ENCODE measurements at places on chromosomes 7 and 10.

DNA sequence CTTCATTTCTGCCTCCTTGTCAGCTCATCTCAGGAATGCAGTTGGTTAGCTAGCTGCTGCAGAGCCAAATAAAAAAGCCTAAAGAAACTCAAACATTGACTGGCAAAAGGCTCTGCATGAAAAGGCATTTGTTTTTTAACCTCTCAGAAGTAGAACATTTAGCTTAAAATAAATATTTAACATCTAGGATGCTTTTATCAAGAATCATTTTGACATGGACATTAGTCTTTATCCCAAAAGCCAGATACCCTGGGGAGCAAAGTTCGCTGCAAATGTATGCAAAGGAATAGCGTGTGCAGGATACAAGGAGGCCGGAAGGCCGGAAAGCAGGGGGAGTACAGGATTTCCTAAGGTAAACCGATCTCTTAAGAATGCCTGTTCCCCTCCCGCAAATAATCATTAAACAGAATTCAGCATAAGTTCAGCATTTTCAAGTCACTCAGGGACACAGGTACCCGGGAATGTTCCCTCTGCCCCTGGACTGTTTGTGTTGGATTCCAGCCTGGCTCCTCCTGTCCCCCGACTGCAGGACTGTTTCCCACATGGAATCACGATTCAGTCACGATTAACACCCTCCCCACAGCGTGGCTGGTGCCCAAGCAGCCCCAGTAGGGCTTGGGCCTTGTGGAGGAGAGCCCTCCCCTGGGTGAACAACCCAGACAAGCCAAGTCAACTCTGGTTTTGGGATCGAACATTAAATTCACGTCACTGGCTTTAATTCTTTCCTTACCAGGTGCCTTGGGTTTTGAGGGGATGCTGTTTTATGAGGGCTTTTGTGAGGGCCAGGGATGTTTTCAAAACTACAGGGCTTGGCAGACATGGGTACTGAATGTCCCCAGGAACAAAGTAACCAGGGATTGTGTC, 97.8 kb downstream of the HIPK2 start:
- DNase-seq, result no peak

DNA sequence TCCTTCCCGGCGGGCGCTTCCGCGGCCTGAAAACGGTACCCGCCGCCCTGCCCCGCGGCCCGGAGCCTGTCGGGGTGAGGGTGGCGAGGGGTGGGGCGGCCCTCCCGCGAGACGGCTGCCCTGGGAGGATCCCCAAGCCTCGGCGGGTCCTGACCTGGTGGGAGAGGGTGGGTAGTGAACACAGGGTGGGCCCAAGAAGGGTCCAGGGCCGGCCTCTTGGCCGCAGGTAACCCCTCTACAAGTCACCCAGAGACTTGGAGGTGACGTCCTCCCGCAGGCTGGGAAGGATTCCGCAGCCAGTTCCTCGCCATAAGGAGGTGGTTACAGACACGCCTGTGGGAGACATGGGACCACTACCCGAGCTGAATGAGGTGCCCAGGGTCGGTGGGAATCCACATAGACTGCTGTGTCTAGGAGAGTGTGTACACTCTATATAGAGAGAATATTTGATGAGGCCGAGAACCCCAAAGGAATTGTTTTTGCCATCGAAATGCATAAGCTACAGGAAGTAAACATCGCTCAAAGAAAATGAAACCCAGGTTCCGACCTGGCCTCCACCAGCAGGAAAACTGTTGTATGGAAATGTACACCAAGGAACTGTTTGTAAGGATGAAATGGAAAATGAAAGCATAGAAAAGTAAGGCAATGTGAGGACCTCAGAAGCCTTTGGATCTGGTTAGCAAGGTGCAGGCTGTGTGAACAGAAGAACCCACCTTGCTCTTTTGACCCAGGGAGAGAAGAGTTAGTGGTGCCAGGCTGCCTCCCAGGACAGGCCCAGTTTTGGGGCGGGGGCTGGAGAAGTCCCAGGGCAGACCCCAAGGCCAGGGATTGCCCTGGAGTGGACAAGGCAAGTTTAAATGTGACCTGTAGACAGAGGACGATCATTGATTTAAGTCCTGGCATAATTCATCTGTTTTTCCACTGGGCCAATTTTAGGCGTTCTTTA, 659 bp downstream of the OPTN start:
- peak; percentile 7 for DNase-seq

GRCh38 chr10:16968416-16969041, 151.3 kb upstream of the RSU1 start:
- peak; percentile 81 for DNase-seq

DNA sequence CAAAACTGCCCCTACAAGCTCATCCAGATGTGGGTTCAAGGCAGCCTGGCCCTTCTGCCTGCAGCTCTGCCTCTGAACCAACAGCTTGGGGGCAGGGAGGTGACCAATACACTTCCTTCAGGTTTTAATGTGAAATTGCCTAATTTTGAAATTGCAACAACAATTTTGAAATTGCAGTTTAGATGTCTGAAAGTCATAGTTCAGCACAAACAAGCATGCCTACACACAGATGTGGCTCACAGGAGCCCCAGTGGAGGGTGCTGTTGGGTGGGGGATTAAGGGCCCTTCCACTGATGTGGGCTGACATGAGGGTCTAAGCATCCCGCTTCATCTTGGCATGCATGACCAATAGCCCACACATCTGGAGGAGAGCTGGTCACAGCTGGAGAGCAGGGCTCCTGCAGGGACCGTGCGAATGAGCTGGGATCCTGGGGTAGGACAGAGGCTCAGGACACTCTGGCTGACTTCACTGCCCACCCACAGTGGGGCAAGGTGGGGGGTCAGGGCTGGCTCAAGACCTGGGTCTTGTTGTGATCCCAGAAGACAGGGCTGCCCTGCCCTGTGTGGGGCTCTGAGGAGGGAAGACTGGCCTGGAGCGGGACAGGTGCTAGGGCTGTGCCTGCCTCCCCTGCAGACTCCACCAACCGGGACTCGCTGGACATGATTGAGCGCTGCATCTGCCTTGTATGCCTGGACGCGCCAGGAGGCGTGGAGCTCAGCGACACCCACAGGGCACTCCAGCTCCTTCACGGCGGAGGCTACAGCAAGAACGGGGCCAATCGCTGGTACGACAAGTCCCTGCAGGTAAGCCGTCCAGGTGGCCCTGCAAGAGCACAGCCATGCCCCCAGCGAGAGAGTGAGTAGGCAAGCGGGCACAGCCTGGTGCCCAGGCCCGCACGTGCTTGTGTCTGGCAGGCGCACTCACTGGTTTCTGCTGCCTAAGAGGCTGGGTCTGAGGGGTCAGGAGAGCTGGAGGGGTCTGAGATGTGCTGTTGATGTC, 32.3 kb downstream of the CHAT start:
- DNase-seq, result no peak

DNA sequence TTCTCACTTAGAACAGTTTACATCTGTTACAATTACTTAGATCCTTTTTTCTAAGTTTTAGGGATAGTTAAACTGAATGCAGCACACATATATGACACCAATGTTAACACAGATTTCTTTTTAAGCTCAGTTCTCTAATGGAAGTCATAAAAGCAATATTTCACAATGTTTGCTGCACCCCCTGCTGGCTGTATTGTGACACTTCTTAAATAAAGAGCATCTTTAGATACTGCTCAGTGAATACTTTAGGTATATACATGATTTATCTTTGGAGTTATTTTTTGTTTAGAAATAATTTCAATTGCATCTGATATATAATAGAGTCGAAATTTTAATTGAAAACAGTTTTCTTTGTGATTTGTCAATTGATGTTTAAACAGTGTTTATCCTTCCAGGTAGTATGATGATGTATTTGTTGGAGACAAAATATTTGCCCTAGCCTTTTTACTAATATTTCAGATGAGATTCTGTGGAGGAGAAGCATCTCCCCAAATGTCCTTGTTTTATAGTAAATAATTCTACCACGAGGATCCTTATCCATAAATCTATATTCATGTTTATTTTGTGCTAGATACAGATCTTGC, 174.4 kb downstream of the ST7 start:
- peak; percentile 11 for DNase-seq

DNA sequence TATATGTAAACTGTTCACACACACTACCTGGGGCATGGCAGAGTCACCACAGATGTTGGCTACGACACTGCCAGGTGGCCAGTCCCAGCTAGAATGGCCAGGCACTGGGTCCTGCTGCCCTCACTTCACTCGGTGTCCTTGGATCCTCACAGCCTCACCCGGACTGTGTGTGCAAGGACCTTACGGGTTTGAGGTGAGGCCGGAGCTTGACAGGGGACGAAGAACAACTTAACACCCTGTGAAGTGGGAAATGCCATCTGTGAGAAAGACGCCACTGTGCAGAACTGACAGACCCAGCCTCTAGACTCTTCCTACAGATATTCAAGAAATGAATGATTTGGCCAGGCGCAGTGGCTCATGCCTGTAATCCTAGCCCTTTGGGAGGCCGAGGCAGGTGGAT, 46.7 kb downstream of the KLRG2 start:
- DNase-seq, result no peak

- DNase-seq, result no peak
These were observed 144.1 kb upstream of the NRG3 start for GRCh38 chr10:81730891-81731290.

DNA sequence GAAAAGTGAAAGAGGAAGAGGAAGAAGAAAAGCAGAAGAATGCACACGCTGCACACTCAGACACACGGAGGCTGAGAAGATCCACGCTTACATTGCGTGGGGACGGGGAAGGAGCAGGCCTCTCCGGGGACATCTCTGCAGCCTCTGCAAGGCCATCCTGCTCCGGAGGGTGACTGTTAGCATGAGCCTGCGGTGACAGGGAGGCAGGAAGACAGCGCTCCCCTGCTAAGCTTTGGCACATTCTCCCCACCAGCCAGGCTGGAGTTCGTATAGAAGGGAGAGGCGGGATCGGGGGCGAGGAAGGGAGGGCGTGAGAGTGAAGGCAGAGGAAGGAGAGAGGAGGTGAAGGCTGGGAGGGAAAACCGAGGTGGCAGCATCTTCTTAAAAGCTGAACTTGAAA, 366.0 kb upstream of the SHH start:
- no peak for DNase-seq

- DNase-seq, result no peak
These were observed 232.7 kb downstream of the PHF14 start for GRCh38 chr7:11206177-11206899.

DNA sequence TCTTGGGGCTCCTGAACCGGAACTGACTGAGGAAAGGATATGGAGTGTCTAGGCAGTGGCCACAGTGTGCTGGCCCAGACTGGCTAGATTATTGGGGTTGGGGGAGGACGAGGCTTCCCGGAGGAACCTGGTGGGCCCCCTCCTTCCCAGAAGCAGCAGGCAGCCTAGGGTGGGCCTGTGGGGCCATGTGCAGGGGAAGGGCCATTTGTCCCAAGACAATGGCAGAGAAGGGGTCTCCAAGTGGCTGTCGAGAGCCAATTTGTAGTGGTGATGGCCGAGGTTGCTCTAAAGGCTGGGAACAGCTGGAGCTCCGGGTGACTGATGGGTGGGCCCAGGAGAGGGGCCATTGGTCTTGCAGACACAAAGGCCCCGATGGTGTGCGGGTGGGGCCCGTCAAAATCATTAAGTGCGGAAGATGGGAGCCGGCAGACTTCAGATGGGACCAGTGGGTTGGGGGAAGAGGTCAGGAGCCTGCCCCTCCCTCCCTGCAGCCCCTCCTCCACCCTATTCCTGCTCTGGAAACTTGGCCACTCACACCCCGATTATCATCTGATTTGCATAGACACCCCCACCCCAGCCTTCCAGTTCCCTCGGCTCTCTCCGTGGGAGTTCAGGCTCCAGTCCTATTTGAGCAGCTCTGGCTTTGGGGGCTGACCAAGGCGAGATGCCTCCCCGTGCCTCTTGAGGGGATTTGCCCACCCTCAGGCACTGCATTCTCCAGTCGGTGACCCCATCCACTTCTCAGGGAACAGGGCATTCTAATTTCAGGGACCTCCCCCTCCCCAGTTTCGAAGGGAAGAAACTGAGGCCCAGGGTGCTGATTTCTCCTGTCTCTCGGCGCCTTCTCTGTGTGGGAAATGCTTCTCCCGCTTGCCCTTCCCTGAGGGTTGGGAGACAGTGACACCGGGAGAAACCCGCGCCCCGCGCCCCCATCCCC, 36.0 kb upstream of the PAX2 start:
- no peak for DNase-seq

DNA sequence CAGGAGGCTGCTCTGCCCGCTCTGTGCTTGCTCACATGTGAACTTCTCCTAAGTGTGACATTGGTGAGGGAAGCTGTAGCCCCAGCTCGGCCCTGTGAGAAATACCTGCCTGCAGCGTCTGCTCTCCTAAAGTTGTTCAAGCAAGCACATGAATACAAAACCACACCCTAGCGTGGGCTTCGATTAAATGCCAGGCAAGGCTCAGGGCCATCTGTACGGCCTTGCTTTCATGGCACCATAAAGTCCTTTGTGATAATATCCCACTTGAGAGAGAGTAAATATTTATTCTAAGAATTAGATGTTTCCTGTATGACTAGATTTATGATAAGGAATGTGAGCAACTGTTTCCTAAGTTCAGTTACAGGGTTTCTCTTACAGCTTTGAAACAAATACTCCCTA, 262.8 kb upstream of the KLF14 start:
- DNase-seq, result no peak

DNA sequence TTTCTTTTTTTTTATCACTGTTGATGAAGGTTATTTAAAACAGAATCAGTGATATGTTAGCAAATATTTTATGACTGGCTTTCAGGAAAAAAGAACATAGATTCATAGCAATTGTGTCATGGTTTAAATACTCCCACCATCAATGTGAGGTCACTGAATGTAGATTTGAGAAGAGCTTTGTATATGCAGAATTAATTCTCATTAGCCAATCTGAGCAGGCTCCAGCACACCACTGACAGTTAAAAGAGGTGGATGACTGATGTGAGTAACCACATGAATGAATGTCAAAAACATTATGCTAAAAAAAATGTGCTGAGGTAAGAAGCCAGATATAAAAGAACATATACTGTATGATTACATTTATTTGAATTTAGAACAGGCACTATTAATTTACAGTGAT, 174.8 kb upstream of the KAT6B start:
- DNase-seq, result no peak

GRCh38 chr10:133213641-133214467, 16.2 kb upstream of the UTF1 start:
- no peak for DNase-seq

GRCh38 chr7:117750612-117751563, 122.4 kb downstream of the CTTNBP2 start:
- peak; percentile 7 for DNase-seq

DNA sequence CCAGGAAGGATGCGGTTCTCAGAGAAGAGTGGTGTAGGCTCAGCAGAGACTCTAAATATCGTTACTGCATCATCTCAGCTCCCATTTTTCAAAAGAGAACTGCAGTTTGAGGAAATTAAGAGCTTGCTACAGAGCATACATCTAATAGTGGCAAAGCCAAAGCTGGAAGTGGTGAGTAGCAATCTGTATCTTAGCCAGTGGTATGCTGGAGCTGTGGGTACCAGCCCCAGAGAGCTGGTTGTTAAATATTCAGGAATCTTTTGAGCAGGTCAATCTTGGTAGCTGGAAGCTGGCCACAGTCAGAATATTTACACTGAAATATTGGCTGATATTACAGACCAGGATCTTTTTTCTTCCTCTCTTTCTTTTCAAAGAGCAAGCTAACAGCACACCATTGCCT, 88.4 kb upstream of the STEAP1B start:
- no peak for DNase-seq

- DNase-seq, result no peak
These were observed 29.8 kb upstream of the FIGNL1 start for GRCh38 chr7:50479743-50480517.

GRCh38 chr10:71805776-71806703, 32.7 kb upstream of the VSIR start:
- DNase-seq, result no peak

GRCh38 chr7:50552921-50553320, 12.3 kb downstream of the DDC start:
- no peak for DNase-seq

- no peak for DNase-seq
These were observed 499.9 kb upstream of the FZD8 start for GRCh38 chr10:36141856-36142560.

- peak; percentile 18 for DNase-seq
These were observed 45.5 kb upstream of the SLC29A4 start for GRCh38 chr7:5237286-5237685.

Data from SW 1271 (cell line).